ENCODE measurements at places on chromosomes 12 and 14. TPM values are rescaled to one million over a fixed set of nuclear protein-coding genes. Genes with fewer than 3 reads are reported as not detected.
A peak's percentile ranks its signal among the peaks of the same experiment; 100 is the strongest.

DNA sequence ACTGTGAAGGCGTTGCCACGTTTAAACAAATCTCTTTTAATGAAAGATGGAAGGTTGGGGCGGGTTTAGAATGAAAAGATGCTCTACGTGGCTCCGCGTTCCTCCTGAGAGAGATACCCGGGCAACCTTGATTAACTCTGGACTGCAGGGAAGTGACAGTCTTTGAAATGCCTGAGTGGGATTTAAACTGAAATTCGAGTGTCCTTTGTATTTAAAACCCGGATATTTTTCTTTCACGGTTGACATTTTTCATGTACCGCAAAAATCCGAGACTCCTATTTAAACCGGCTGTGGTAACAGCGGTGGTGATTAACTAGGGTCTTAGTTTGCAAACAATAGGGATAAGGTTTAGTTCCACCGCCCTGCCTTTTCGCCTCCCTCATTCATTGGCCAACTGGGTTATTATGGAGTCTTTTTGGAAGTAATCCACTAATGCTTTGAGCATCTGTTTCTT lies 707 bp downstream of the G2E3 start:
- no peak for DNase-seq

DNA sequence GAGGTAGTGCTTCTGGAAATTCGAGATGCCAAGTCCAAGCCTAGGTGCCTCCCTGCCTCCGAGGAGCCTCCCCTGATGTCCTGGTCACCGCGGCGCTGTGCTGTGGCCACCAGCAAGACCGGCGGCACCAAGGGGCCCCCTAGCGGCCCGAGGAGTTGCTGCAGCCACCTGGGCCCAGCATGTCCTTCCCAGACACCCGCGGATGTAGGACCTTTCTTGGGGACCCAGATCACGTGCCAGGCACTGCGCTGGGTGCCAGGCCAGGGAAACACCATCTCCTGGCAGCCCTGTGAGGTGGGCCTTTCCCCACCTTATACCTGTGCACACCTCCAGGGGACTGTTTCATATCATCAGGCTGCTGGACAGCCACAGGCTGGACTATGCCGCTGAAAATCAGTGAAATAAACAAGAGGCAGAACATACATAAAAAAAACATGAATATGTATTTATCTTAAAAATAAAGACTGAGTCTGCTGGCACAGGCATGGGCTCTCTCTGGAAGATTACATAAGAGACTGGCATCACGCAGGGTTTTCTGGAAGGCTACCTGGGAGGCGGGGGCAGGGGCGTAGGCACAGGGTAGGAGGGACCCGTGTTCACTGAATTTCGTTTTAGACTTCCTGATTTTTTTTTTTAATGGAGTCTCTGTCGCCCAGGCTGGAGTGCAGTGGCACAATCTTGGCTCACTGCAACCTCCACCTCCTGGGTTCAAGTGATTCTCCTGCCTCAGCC lies 15.9 kb upstream of the HHIPL1 start:
- DNase-seq: peak; percentile 48

The RAD9B gene
- total RNA-seq: 0.60 TPM

- no peak for DNase-seq
Observed at GRCh38 chr12:124392667-124393413, 97.9 kb downstream of the RFLNA start.

DNA sequence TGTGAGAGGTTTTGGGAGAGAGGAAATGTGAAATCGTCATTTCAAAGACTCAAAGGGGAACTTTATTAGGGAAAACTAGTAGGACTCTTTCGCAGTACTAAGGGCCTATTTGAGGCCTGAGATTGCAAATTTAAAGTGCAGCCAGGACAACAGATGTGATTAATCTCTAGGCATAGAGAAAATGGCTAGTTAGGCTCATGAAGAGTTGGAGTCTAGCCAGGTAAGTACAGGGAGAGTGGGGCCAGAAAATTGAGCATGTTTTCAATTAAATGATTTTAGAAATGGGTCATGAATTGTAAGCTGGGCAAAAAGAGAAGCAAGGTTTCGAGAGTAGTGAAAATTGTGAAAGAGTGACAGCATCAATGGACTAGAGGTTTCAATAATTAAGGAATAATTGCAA lies 91.9 kb upstream of the LMNTD1 start:
- no peak for DNase-seq

GRCh38 chr12:132271755-132272092 lies 57.7 kb downstream of the GALNT9 start:
- DNase-seq: no peak

The MDP1 gene
- total RNA-seq: 13.0 TPM

DNA sequence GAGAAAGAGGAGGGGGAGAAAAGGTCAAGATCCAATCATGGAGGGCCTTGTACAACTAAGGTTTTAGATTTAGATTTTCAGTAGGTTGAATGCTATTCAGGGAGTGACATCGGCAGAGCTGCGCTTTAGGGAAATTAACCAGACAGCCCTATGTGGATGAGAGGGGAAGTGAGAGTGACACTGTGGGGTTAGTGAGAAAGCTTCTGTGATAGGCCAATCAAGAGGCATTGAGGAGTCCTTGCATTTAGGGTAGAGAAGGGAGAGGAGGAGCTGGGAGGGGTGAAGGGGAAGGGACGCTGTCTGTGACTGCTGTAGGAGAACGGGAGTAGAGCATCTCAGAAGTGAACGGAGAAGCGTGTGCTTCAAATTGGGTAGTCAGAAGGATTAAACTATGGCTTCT lies 3.4 kb downstream of the HSD17B6 start:
- no peak for DNase-seq

DNA sequence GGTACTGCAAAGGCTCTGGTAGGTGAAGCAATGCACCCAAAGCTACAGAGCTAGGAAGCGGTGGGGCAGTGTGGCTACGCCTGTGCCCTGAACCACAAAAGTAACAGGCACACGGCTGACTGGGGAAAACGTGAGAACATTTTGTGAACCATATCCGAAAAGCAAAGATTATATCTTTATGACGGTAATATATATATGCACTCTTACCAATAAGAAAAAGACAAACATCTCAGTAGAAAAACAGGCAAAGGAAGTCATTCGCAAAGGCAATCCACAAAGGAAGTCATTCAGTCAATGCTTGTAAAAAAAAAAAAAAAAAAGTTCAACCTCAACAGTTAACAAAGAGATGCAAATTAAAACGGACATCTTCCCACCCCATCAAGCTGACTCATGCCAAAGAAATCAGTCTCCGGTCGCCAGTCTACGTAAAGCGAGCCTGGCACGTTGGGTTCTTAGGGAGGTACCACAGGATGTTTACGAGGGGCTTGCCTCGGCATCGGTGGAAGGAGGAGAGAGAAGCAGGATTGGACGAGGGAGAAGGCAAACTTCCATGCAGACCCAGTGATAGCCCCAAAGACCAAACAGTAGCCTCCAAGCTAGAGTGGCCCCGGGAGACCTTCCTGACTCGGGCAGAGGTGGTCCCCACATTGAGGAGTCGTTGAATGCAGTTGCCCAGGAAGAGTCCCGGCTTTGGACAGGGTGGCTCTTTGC lies 39.4 kb upstream of the PPP2R5C start:
- no peak for DNase-seq

DNA sequence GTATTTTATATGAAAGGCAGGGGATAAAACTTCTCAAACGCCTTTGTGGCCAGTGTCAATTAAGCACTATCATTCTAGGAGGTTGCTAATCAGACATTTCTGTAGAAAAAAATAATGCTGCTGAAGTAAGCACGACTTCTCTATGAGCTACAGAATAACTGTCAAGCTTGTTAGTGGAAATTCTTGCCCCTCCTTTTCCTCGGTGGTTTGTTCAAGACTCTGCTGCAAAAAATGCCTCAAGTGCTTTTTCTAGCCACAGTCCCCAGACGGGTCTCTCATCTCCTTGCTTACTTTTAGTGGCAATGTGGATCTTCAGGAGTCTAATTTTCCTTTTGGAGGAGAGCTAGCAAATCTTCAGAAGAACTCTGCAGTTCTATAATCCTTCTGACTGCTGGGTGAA lies 452.0 kb downstream of the FUT8 start:
- DNase-seq: no peak

DNA sequence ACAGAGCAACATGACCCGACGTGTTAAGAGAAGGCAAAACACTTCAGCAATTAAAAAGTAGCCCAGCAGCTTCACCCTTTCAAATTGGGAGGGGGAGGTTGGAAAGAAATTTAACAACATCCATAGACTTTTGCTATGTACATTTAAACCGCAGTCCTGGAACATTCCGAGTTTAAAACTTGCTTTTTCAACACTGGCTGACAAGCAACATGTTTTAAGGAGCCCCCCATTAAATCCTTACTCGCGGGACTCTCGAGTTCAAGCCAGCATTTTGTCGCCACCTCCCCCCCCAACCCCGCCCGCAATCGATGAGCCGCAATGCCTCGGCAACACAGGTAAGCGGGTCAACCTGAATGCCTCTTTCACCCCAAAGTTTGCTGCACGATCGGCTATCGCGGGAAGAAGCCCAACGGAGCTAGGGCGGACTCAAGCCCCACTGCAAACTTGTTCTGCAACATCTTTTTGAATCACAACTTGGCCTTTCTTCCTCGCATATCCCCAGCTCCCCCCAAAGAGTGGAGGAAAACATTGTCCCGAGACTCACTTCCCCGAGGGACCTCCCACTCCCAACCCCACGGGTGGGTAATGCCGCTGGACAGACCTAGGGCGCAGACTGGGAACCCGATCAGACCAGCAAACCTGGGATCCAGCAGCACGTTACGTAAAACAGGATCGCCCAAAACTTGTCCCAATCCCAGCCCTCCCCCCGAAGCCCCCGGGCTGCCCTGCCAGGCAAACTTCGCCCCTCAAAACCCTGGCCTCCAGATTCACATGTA lies 777 bp downstream of the ZFP36L1 start:
- DNase-seq: no peak

- no peak for DNase-seq
Observed at GRCh38 chr14:57345106-57345505, 45.3 kb upstream of the NAA30 start.

The DPPA3 gene
- total RNA-seq: not detected

DNA sequence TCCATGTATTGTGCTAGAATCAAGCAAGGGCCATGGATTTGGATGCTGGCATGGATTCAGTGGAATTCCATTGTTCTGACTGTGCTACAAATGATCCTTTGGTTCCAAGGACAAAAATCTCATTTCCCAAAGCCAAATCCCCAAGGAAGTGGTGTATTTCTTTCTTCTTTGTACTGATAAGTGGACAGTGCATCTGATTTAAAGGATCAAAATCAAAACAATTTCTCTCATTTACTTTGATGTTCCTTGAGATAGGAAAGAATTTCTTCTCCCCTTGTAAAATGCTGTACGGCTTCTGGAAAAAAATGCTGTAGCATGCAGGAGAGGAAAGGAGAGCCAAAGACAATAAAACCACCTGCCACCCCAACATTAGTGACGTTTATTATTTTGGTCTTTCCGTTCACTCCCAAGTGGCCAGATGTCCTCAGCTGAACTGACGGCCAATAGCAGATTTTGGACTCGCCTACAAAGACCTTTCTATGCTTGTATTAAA lies 185.7 kb downstream of the PRKD1 start:
- DNase-seq: no peak

DNA sequence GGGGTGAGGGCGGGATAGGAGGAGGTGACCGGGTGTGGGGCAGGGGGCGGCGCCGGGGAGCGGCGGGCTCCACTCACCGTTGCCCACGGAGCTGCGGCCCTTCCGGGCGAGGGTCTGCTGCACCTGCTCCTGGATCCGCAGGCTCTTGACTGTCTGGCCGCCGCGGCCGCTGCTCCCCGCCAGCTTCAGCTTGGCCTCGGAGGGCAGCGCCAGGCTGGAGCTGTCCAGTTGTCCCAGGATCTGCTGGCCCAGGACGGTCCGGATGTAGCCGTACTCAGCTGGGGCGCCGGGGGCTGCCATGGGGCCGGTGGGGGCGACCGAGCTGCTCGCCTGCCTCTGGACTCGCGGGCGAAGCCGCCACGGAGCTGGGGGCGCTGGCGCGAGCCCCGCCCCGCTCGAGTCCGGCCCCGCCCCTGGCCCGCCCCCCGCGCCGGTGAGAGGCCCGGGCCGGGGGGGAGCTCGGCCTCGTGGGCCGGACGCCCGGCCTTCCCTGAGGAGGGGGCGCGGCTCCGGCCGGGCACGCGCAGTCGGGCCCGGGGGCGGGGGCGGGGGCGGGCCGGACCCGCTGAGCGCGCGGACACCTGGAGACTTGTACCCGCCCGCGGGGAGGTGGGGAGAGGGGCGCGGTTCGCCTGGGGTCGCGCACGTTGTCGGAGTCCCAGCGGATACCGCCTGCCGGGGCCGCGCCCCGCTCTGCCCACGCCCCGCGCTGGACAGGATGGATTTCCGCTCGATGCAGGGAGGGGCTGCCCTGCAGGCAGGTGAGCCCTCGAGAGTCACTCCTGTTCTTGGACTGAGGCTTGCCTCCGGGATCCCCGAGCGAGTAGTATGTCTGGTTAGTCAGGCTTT lies at the start of gene PKP2:
Gene PKP2 (minus strand): TSS at position 346 of the 849 bp plus-strand sequence. CDS start 46 bp downstream, at position 300.
- no peak for DNase-seq

DNA sequence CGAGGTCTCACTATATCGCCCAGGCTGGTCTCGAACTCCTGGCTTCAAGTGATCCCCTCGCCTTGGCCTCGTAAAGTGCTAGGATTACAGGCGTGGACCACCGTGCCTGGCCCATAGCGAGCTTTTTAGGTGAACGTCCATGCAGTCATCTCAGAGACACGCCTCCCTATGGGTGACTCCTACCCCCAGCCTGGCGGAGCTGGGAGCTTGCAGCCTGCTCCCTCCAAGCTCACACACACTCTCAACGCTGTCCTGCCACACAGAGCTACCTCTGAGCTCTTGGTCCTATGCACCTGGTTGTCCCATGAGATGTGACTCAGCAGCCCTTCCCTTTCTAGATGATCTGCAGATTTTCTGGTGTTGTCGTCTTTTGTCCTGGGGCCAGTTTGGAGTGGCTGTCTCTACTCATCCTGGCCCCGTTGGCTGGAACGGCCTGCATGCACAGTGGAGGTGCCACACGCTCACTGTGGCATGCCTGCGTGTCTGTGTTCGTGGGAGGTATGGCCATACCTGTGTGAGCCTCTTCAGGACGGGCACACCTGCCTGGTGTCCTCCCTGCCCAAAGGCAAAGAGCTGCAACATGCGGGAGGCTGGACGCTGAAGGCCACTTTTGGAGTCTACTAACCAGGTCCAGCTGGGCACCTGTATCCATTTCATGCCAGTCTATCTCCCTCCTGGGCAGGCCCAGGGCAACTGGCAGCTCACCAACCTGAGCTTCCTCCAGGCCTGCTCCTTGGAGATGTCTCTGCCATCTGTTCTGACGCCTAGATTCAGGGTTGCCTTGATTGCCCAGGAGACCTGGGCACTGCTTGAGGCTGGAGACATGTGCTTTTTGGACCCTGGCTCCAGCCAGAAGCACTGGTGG lies 18.1 kb downstream of the CABP1 start:
- DNase-seq: no peak

GRCh38 chr14:62247266-62247665 lies 485.0 kb downstream of the SNAPC1 start:
- DNase-seq: no peak

- DNase-seq: no peak
Observed at GRCh38 chr14:92675976-92676375, 72.5 kb downstream of the LGMN start.

GRCh38 chr14:23121361-23121771 lies 2.3 kb upstream of the CEBPE start:
- no peak for DNase-seq

GRCh38 chr12:107352347-107353081 lies 259.2 kb upstream of the CRY1 start:
- no peak for DNase-seq

The NOPCHAP1 gene
- total RNA-seq: 7.0 TPM

Data from omental fat pad (tissue), 4 donors.